ENCODE measurements at places on chromosomes 5 and 9.

GRCh38 chr9:123522251-123522650 is 166.3 kb downstream of the CRB2 start:
- DNase-seq = no peak

- DNase-seq = peak; percentile 67
Measured at GRCh38 chr9:5442400-5443011, 4.8 kb upstream of the PLGRKT start.

- no peak for DNase-seq
Measured at GRCh38 chr5:126562823-126563222, 32.2 kb downstream of the ALDH7A1 start.

DNA sequence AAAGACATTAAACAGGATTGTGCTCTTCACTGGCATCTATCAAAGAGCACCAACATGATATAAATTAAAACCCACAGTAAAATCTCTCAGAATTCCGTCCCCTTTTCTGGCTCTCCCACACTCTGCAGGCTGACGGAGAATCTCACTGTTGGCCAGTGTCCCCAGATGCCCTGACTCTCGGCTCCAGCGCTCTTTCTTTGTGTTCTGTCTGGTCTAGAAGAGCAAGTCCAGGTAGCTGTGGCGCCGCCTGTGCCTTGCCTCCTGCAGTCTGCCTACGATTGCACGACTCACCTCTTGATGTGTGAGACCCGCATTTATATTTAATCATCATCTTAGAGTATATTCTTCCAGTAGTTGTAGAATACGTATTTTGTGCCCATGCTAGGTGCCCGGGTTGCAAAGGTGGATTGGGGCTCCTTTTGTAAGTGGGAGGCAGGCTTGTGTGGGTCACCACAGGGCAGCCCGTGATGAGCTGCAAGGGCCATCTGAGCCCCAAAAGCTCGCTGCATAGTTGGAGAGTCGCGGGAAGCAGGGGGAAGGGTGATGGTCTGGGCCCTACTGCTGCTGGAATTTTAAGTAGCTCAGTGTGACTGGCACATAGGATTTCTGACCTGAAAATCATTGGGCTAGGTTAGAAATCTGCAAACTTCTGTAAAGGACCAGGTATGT is 55.6 kb downstream of the EHMT1 start:
- DNase-seq = no peak

GRCh38 chr5:87182649-87183048 is 85.0 kb upstream of the RASA1 start:
- no peak for DNase-seq
